ENCODE measurements at places on chromosomes 5 and 9.

GRCh38 chr5:8058616-8059190, 189.8 kb downstream of the MTRR start:
- no peak for DNase-seq

- DNase-seq: no peak
Observed at GRCh38 chr9:80875947-80876346, 813.4 kb downstream of the TLE1 start.

DNA sequence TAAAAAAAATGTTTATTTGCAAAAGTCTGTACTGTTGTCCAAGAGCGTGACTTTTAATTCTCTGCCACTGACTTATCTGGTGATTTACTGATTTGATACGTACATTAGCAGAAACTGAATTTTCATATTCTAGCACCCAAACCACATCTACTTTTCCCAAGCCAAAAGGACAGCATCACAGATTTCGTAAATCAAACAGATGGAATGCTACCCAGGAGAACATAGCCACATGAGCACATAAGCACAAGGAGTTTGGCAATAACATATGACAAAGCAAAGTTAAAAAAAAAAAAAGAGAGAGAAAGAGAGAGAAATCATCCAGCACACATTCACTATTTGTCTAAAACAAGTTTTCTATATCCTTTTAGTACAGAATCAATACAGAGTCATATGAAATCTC, 83.7 kb downstream of the HINT1 start:
- DNase-seq: no peak

GRCh38 chr9:107325842-107326241, 42.8 kb downstream of the RAD23B start:
- DNase-seq: no peak
